ENCODE measurements at places on chromosomes 1 and 21.

DNA sequence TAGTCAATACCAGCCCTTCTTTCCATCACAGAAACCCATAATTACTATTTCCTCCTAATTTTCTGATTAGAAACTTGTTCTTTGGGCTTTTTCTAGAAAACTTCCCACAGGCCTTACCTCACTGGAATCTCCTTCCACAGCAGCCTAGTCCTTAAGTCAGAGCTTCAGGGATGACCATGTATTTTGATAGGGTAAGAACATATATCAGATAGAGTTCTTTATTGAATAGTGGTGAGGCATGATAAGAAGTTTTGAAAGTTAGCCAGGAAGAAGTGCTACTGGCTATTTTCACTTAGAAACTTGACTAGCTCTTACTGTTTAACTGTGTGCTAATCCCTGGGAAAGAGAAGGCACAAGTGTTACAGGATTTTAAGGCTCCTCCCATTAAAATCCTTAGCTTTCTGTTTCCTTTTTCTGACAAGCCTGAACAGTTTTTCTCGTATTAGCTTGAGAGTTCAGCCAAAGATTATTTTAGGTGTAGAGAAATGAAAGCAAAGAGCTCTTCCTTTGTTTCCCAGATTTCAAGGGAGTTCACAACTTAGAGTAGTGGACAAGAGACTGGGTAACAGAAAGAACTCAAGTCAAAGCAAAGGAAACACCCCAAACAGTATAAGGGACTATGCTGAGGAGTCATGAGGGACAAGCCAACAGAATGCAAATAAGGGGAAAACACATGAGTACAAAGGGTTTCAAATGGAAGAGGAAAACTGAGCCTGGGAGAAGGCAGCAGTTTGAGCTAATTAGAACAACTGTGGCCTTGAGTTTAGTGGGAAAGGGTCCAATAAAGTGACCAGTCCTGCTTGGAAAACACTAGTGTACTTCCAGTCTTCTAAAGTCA lies 37.2 kb upstream of the AIM2 start:
- no peak for DNase-seq

GRCh38 chr1:214573386-214574318 lies 22.2 kb upstream of the PTPN14 start:
- no peak for DNase-seq

DNA sequence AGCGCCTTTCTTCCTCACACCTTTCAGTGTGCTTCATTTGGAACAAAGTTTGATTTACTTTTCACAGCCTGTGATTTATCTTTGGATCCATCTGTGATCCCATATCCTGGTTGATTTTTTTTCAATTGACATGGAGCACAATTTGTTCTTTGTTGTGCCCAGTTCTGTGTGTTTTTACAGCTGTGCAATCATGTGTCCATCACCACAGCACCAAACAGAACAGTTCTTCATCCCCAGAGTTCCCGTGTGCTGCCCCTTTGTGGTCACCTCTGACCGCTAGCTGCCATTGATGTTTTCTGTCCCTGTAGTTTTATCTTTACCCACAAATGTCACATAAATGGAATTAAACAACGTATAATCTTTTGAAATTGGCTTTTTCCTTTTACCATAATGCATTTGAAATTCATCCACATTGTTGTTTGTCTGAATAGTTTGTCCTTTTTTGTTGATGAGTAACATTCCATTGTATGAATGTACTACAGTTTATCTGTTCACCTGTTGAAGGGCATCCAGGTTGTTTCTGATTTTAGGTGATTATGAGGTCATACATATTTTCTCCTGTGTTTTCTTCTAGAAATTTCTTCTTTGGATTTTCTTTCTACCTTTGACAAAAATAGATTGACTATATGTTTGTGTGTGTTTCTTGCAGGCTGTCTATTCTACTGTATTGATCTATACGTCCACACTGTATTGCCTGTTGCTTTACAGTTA lies 17.4 kb downstream of the MIGA1 start:
- DNase-seq: no peak

- DNase-seq: no peak
Observed at GRCh38 chr1:57362480-57362879, 61.4 kb downstream of the DAB1 start.

DNA sequence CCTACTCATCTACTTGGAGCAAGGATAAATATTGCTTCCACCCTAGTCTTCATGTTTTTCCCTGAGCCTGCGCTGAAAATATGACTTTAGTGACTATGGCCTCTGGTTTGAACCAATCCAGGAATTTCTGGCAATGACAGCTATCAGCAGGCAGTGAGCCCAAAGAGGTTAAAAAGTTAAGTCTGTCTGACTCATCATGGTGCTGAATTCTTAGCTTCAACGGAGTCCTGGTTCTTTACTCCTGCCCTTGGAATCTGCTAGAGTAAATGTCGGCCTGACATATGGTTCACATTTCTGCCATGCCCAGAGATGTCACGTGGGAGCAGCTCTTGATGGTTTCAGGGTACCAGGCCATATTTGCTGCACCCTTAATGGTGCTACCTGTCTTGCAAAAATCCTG lies 351.6 kb upstream of the PLXNA2 start:
- DNase-seq: no peak

- no peak for DNase-seq
Observed at GRCh38 chr1:238664139-238664538, 722.2 kb upstream of the CHRM3 start.

DNA sequence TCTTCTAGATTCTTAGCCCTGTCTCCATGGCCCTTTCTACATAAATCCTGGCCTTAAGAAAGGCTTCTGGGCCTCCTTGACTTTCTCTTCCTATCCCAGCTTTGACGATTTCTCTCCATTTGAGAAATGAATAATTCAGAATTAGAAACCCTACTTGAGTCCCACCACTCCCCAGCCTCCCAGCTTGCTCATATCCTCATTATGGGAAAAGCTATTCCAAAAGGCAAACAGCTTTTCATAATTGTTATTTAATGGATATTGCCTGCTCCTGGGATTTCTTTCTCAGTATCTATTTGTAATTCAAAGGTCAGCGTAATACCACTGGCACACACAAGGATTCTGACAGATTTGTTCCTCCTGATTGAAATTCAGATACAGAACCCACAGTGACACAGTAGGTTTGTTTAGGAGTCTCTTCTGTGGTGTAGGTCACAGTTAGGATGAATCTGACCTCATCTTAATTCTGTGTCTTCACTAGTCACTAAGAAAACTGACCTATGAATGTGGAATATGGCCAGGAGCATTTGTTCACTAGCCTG lies 121.3 kb downstream of the GRIK1 start:
- no peak for DNase-seq

GRCh38 chr1:164716992-164717703 lies 158.2 kb downstream of the PBX1 start:
- DNase-seq: peak; percentile 8

DNA sequence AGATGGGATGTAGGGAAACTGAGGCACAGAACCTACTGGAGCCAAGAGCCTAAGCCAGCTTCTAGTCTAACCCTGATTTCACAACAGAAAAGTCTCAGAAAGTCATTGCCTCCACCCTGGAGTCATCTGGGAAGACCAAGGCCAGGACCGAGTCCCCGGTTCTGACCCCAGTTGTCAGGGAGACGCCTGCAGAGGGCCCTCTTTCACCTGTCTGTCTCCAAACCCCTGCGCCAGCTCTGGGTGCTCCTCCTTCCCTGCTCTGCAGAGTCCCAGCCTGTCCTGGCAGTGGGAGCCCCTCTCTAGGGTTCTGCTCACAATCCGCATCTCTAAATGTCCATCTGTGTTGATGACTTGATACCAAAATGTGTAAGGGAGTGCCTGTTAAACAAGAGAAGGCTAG lies 149.7 kb downstream of the PGBD5 start:
- DNase-seq: no peak

DNA sequence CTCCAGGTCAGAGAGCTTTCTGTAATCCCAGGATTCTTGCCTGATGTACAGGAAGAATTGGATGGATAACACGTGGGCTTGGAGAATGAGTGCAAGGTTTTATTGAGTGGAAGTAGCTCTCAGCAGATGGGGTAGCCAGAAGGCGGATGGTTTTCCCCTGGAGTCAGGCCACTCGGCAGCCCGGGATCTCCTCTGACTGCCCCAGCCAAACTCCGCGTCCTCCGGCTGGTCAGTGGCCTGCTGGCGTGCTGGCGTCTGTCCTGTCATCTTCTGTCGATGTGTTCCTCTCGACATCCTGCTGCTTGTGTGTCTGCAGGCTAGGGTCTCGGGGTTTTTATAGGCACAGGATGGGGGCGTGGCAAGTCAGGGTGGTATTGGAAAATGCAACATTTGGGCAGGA lies 27.4 kb upstream of the GJA9 start:
- no peak for DNase-seq

Data from OCI-LY7 (cell line).